ENCODE measurements at places on chromosomes 7 and 10.
A peak's percentile ranks its signal among the peaks of the same experiment; 100 is the strongest.

- H3K36me3 ChIP-seq: no peaks in the 10 kb centered on the region
- H3K27ac ChIP-seq: no peak overlapping the region
- peaks cover 39% of the 10 kb centered on the region for H3K4me1 ChIP-seq
- H3K4me3 ChIP-seq: no peak overlapping the region
Observed at GRCh38 chr10:122515022-122515424, 45.5 kb upstream of the DMBT1 start.

DNA sequence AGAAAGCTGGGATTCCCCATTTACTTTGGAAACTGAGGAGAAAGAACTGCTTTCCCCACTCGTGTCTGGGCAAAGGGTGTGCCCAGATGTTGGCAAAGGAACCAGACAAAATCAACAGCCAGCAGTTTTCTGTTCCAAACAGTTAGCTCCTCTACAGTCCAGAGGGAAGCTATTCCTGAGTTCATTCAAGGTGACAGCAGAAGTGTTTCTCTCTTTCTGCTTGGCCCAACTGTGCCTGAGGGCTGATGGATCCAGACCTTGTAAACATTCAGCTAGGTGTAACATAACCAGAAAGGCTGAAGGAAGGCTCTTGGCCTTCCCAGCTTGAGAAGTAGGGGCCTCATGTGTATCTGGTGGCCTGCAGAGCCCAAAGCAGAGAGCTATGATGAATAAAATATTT, 7.0 kb upstream of the ALDH18A1 start:
- H3K4me3 ChIP-seq: no peak overlapping the region
- no peak for DNase-seq
- no peak overlapping the region for H3K27ac ChIP-seq
- peaks cover 15% of the 10 kb centered on the region for H3K36me3 ChIP-seq

DNA sequence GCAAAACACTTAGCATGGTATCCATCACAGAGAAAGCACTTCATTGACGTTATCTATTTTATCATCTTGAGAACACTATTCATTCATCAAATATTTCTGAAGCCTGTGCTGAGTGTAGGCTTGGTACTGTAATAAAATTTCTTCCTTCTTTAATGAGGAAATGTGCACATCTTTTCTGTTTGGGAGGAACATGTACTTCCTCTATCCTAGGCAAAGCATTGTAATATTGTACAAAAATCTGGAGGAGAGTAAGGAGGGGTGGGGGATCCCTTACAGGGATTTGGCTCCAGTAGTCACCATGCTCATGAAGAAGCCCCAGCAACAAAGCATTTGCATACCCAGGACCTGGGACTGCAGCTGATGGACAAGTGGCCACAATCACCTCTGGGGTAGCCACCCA, 39.9 kb upstream of the SORCS3 start:
- no peak overlapping the region for H3K4me3 ChIP-seq
- H3K27me3 ChIP-seq: peaks cover 13% of the 10 kb centered on the region
- DNase-seq: no peak
- no peaks in the 10 kb centered on the region for H3K4me1 ChIP-seq
- no peak overlapping the region for H3K27ac ChIP-seq
- H3K36me3 ChIP-seq: no peaks in the 10 kb centered on the region

GRCh38 chr10:3271354-3272115, 99.0 kb upstream of the PITRM1 start:
- DNase-seq: no peak
- H3K36me3 ChIP-seq: no peaks in the 10 kb centered on the region
- H3K4me3 ChIP-seq: no peak overlapping the region
- no peaks in the 10 kb centered on the region for H3K4me1 ChIP-seq
- no peak overlapping the region for H3K27ac ChIP-seq

DNA sequence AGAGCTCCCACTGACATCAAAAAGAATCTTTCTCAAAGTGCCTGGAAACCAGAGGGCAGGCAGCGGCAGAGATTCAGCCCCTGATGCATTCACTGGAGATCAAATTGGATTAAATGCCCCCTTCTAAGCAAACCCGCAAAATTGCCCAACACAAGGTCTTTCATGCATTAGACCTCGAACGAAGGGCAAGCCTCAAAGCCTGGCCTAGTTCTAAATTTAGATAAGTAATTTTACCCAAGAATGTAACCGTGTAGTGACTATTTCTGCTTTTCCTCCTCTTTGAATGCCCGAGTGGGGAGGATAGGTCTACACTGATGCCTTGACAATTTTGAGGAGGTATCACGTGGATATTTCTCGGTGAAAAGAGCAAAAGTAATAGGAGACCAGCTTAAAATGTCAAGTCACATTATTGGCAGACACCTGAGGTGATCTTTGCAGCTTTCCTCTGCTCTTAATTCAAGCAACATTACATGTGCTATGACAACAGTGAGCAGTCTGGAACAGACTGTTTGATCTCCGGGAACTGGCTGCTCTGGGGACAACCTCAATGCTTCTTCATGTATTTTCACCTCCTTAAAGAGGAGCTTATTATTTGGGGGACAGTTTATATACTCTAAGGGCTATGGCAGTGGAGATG, 1263.5 kb upstream of the AUTS2 start:
- H3K4me1 ChIP-seq: no peaks in the 10 kb centered on the region
- H3K27me3 ChIP-seq: no peaks in the 10 kb centered on the region
- H3K27ac ChIP-seq: no peak overlapping the region
- no peak overlapping the region for H3K4me3 ChIP-seq

DNA sequence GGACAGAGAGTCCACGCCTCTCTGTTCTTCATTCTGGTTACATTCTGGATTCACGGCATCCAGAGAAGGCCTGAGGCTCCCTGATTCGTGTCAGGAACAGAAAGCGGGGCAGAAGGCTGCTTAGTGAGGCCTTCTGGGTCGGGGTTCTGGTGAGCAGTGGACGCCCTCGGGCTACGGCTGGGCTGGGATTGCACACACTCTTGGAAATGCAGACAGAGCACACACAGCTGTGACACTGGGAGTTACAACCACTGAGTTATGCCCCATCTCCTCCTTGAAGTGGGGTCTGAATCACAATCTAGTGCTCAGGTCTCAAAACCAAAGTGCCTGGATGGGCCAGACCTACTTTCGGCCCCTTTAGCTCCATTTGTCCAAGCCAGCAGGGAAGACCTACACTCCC, 156.9 kb upstream of the GDF10 start:
- H3K27me3 ChIP-seq: no peaks in the 10 kb centered on the region
- peaks cover 8% of the 10 kb centered on the region for H3K4me1 ChIP-seq
- no peak for DNase-seq
- H3K27ac ChIP-seq: peak overlapping the region; percentile 24
- H3K4me3 ChIP-seq: no peak overlapping the region
- no peaks in the 10 kb centered on the region for H3K36me3 ChIP-seq

GRCh38 chr10:118239236-118239630, 102.9 kb downstream of the FAM204A start:
- H3K36me3 ChIP-seq: no peaks in the 10 kb centered on the region
- no peaks in the 10 kb centered on the region for H3K4me1 ChIP-seq
- no peak for DNase-seq
- no peak overlapping the region for H3K27ac ChIP-seq

- H3K4me1 ChIP-seq: no peaks in the 10 kb centered on the region
- no peak overlapping the region for H3K27ac ChIP-seq
- H3K4me3 ChIP-seq: no peak overlapping the region
- H3K27me3 ChIP-seq: no peaks in the 10 kb centered on the region
Observed at GRCh38 chr10:117444497-117445040, 69.3 kb upstream of the PDZD8 start.

DNA sequence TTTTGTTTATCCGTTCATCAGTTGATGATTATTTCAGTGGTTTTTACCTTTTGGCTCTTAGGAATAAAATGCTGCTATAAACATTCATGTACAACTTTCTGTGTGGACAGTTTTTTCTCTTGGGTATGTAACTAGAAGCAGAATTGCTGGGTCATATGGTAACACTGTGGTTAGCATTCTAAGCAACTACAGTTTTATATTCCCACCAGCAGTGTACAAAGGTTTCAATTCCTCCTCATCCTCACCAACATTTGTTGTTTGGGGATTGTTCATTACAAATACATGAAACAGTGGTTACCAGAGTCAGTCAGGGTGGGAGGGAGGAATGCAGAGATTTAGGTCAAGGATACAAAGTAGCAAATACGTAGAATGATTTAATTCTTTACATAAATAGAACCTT, 97.0 kb downstream of the NPSR1 start:
- no peaks in the 10 kb centered on the region for H3K36me3 ChIP-seq
- no peak for DNase-seq
- H3K4me1 ChIP-seq: no peaks in the 10 kb centered on the region

DNA sequence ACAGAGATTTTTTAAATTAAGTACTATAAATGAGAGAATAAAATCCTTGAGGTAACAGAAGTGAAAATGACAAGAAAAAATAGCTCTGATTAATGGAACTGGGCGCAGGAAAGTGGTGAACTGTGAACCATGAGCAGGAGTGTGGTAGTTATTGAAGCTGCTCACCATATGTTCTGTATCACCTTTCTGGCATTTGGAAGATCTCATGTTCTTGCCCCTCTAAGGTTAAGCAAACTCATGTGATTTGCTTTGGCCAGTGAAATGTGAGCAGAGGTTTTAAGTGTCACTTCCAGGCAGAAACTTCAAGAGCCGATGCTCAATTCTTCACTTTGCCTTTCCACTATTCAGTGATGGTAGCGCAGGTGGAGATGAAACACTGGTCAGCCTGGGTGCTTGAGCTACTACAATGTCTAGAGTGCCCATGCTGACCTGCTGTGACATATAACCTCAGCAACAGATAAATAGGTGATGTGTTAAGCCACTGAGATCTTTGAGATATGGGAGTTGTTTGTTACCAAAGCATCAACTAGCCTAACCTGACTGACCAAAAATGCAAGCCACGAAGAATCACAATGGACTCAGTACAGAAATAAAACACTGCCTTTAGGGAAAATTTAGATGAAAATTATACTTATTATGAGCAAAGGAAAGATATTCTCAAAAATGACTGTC, 18.4 kb downstream of the MTPAP start:
- no peak for DNase-seq
- no peaks in the 10 kb centered on the region for H3K4me1 ChIP-seq
- no peaks in the 10 kb centered on the region for H3K27me3 ChIP-seq
- H3K4me3 ChIP-seq: no peak overlapping the region
- H3K36me3 ChIP-seq: peaks cover 55% of the 10 kb centered on the region

GRCh38 chr7:129843365-129843898, 109.3 kb downstream of the UBE2H start:
- H3K27me3 ChIP-seq: no peaks in the 10 kb centered on the region
- H3K27ac ChIP-seq: peak overlapping the region; percentile 4
- peaks cover 6% of the 10 kb centered on the region for H3K36me3 ChIP-seq

DNA sequence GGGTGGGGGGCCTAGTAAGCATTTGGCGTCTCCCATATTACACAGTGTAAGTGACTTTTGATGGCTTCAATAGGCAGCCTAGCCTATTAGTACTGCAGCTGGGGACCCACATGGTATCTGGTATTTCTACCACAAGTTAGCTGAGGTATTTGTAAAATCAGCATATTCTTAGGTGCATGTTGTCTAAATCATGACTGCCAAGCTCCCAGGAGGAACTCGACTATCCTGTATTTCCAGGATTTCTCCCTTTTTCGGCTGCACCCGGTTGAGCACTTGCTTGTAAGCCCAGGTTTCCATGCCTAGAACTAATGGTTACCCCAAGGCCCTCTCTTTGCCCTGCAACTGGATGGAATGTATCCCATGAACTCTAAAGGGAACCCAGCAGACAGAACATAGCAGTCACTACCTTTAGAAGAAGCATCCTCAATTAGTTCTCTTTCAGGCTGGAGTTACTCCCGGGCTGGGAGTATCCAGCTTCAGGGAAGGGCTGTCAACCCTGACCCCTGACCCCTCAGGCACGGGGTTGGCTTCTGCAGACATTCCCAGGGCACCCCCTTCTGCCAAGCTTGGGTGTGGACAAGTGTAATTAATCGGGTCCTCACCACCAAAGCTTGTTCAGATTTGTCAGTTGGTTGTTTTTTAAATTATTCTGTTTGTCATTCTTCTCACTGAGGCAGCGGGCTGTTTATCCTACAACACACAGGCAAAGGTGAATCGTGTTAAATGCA, 90.3 kb upstream of the PARD3 start:
- no peaks in the 10 kb centered on the region for H3K36me3 ChIP-seq
- H3K4me1 ChIP-seq: no peaks in the 10 kb centered on the region
- no peaks in the 10 kb centered on the region for H3K27me3 ChIP-seq
- no peak for DNase-seq

GRCh38 chr7:127731431-127732080, 79.6 kb downstream of the SND1 start:
- H3K27me3 ChIP-seq: no peaks in the 10 kb centered on the region
- no peak overlapping the region for H3K27ac ChIP-seq
- H3K4me3 ChIP-seq: no peak overlapping the region
- DNase-seq: no peak

Measured in activated CD8-positive, alpha-beta T cell treated with anti-CD3 and anti-CD28 coated beads, Interleukin-2, amount 10 ng/mL, durations not matched to agents 7 days and 5 days (primary cell).